Globus pallidus (tissue), 1 donor: ENCODE measurements at places on chromosomes 3 and 15.

GRCh38 chr15:96582473-96582872 is 252.0 kb downstream of the NR2F2 start:
- no peak for DNase-seq

DNA sequence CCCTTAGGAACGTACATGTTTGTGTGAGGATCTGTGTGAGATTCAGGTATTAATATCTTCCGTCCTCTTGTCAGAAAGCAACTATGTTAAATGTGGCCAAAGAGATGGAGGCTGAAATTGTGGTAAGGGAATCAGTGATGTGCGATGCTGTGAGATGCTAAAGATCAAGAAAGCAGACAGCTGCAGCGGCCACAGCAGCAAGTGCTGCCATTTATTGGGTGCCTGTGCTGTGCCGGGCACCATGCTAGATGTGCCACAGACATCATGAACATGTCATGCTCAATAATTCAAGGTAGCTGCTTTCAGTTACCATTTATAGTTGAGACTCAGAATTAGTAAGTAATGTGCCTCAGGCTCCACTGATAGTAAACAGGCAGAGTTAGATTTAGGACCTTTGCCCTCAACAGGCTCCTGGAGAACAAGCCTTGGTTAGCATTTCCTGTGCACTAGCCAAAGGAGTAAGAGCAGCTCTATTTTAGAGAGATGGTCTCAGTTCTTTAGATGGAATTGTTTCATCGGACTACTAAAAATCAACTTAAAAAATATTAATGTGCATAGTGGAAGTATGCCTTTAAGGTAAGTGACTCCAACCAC is 24.9 kb downstream of the LARS2 start:
- no peak for DNase-seq

- no peak for DNase-seq
These were observed 54.6 kb downstream of the PLD1 start for GRCh38 chr3:171755656-171756055.

- DNase-seq = no peak
These were observed 81.7 kb downstream of the ZNF609 start for GRCh38 chr15:64542091-64542490.

- DNase-seq = no peak
These were observed 4.3 kb downstream of the GLB1 start for GRCh38 chr3:33092496-33093254.

- no peak for DNase-seq
These were observed 11.6 kb downstream of the ARPP19 start for GRCh38 chr15:52557274-52557641.

DNA sequence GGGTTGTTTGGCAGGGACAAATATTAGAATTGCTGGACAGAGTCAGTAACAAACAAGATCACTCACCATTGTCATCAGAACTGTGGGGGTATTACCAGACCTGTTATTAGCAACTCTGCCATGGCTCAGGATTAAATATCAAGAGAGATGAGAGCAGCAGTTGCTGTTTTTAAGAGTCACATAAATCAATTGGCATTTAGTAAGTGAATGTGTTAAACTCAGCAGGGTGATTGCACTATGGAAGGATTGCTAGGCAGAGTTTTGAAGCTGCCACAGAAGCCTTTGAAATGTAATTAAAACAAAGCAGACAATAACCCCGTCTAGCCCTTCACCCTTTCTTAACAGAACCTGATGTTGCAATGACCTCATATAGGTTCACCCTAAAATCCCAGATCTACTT is 238.8 kb downstream of the GAP43 start:
- no peak for DNase-seq

DNA sequence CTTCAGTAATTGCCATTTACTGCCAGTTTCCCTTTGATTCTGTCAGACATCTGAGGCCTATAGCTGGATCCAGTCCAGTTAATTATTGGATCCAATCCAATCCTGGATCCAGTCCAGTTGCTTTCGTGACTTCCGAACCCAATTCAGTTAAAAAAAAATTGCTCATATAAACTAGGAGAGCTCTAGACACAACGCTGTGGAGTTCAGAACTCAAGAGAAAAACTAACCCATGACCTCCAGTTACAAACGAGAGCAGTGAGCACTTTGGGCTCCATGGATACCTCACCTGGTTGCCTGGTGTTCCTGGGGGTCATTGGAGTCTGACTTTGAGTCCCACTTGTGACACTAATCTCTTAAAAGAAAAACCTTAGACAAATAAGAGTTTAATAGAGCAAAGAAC is 269.8 kb downstream of the THSD4 start:
- DNase-seq = no peak

- DNase-seq = peak; percentile 51
These were observed 1.4 kb upstream of the NECTIN3 start for GRCh38 chr3:111069974-111070771.
